ENCODE measurements at places on chromosomes 1 and 21. TPM values are rescaled to one million over a fixed set of nuclear protein-coding genes. Genes with fewer than 3 reads are reported as not detected.

DNA sequence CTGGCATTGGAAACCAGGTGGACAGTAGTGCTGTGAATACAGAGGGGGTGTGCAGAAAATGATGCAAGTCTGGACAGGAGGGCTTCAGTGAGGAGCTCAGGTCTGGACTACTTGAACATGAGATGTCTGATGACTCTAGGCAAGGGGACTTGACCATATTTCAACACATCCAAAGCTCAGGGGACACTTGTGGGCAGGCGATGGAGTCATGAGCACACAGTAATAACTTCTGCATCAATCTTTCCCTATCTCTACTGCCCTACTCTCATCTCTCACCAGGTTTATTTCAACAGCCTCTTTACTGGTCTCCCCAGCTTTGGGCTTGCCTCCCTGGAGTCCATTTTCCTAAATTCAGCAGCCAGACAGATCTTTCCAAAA lies 21.9 kb downstream of the FMO2 start:
- no peaks in the 10 kb centered on the region for H3K27me3 ChIP-seq
- H3K36me3 ChIP-seq, result no peaks in the 10 kb centered on the region
- no peak overlapping the region for H3K4me3 ChIP-seq
- H3K4me1 ChIP-seq, result peaks cover 6% of the 10 kb centered on the region
- no peak for DNase-seq

DNA sequence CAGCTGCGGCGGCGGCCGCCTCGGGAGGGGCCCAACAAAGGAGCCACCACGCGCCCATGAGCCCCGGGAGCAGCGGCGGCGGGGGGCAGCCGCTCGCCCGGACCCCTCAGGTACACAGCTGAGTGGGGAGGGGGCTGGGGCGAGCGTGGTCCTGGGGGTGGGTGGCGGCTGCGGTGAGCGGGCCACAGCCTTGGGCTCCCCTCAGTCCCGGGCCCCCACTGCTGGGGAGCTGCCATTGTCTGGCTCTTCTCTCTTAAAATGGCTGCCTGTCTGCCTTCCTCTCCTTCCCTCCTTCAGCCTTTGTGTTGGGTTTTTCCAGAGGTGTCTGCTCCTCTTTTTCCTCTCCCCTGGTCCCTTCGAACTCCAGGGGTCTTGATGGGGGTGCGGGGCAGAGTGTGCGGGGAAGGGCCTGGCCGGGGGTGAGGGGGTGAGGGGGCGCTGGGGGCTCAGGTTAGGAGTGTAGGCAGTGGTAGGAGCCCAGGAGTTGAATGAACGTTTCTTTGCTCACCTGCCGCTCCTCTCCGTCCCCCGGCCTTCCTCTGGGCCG lies 1.7 kb downstream of the ARID1A start:
- H3K27me3 ChIP-seq, result no peaks in the 10 kb centered on the region
- H3K27ac ChIP-seq, result peak overlapping the region; percentile 99
- H3K4me1 ChIP-seq, result peaks cover 20% of the 10 kb centered on the region
- no peak for DNase-seq
- no peaks in the 10 kb centered on the region for H3K36me3 ChIP-seq
- peak overlapping the region; percentile 93 for H3K4me3 ChIP-seq

GRCh38 chr1:189627427-189627826 lies 850.2 kb downstream of the BRINP3 start:
- no peaks in the 10 kb centered on the region for H3K27me3 ChIP-seq
- no peak overlapping the region for H3K4me3 ChIP-seq
- H3K36me3 ChIP-seq, result no peaks in the 10 kb centered on the region
- no peak for DNase-seq
- no peak overlapping the region for H3K27ac ChIP-seq

DNA sequence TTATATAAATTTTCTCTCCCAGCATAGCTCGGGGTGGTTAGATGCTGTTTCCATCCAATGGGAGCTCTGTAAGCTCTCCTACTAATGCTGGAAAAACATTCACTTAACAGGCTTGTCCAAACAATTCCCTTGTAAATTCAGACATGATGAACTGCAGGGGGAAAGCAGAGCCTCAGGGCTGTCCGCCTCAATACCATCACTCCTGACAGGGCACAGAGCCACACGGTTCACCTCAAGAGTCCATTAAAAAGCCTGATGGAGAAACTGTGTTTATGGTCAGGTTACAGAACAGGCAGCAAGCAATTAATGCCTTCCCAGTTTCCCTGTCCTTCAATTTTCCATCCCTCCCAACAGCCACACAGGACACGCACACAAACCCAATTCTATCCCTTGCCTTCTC lies 171.0 kb downstream of the BRINP2 start:
- no peaks in the 10 kb centered on the region for H3K4me1 ChIP-seq
- H3K4me3 ChIP-seq, result no peak overlapping the region
- H3K27ac ChIP-seq, result no peak overlapping the region
- no peaks in the 10 kb centered on the region for H3K36me3 ChIP-seq
- no peak for DNase-seq

GRCh38 chr1:154845879-154846278 lies 24.2 kb downstream of the KCNN3 start:
- H3K36me3 ChIP-seq, result no peaks in the 10 kb centered on the region
- DNase-seq, result no peak
- H3K4me3 ChIP-seq, result no peak overlapping the region
- H3K27ac ChIP-seq, result no peak overlapping the region
- no peaks in the 10 kb centered on the region for H3K4me1 ChIP-seq
- no peaks in the 10 kb centered on the region for H3K27me3 ChIP-seq

GRCh38 chr1:3464649-3465025 lies 10.2 kb downstream of the ARHGEF16 start:
- H3K27ac ChIP-seq, result no peak overlapping the region
- no peak overlapping the region for H3K4me3 ChIP-seq
- H3K36me3 ChIP-seq, result no peaks in the 10 kb centered on the region
- DNase-seq, result no peak

GRCh38 chr1:169105087-169105433 lies 1.4 kb upstream of the ATP1B1 start:
- no peaks in the 10 kb centered on the region for H3K27me3 ChIP-seq
- H3K4me3 ChIP-seq, result peak overlapping the region; percentile 90
- no peaks in the 10 kb centered on the region for H3K36me3 ChIP-seq
- no peaks in the 10 kb centered on the region for H3K4me1 ChIP-seq
- peak overlapping the region; percentile 90 for H3K27ac ChIP-seq

DNA sequence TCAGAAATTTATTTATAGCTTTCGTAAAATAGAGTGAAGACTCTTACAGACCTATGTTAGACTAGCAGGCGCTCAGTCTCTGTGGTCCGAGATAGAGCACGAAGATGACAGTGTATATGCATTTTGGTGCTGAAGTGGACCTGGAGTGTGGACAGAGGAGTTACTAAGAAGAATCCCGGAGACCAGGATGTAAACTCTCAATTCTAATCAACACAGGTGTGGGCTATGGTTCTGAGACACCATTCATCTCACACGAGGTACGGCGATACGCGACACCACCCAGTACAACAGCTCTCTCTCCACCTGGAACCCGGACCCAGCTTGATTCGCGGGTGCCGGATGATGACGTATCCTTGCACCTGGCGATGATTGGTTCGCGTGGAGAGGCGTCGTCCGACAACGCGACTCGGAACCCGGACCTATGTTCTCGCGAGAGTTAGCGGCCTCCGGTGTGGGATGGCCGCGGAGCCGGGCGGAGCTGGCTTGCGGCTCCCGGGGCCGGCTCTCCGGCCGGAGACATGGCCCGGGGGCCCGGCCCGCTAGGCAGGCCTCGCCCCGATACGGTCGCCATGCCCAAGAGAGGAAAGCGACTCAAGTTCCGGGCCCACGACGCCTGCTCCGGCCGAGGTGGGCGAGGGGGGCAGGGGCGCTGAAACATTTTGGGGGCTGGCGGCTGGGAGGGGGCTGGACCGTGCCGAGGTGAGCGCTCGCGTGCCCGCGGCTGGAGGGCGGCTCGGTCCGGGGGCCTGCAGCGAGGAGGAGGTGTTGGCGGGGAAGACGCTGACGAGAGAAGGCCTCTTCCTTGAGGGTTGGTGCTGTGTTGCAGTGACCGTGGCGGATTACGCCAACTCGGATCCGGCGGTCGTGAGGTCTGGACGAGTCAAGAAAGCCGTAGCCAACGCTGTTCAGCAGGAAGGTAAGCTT lies at the start of gene TMEM183A:
TMEM183A (plus strand) TSS at position 427 of the 924 bp plus-strand sequence; CDS start at position 519, 92 bp downstream.
- peak; percentile 98 for DNase-seq
- H3K4me1 ChIP-seq, result peaks cover 6% of the 10 kb centered on the region
- H3K4me3 ChIP-seq, result peak within 1 kb of the TSS; percentile 74
- peak within 1 kb of the TSS; percentile 92 for H3K27ac ChIP-seq

- DNase-seq, result no peak
- H3K27me3 ChIP-seq, result no peaks in the 10 kb centered on the region
- no peak overlapping the region for H3K27ac ChIP-seq
- H3K36me3 ChIP-seq, result no peaks in the 10 kb centered on the region
Observed at GRCh38 chr1:31051611-31052010, 13.9 kb downstream of the PUM1 start.

- no peak for DNase-seq
- no peaks in the 10 kb centered on the region for H3K4me1 ChIP-seq
- H3K36me3 ChIP-seq, result no peaks in the 10 kb centered on the region
Observed at GRCh38 chr1:75630004-75630594, 19.2 kb upstream of the SLC44A5 start.

- no peaks in the 10 kb centered on the region for H3K36me3 ChIP-seq
- peaks cover 27% of the 10 kb centered on the region for H3K4me1 ChIP-seq
- H3K27ac ChIP-seq, result no peak overlapping the region
- no peak for DNase-seq
- no peaks in the 10 kb centered on the region for H3K27me3 ChIP-seq
- H3K4me3 ChIP-seq, result no peak overlapping the region
Observed at GRCh38 chr1:109989506-109990301, 5.1 kb downstream of the AHCYL1 start.

DNA sequence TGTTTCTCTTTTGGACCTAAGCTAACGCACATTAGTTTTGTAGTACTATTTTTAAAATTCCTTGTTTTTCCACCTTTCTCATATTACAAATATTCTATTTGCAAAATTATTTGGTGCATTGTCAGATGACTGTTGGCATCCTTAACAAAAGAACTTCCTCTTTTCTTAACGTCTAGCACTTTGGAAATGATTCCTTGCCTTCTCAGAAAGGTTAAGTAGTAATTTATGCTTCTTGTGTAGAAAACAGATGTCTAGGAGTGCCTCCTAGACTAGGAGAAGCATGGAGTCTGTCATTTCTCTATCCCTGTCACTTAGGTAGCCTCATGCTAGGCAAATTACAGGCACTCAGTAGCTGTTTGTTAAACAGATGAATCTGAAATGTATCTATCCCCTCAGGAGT lies 64.4 kb downstream of the HSPA13 start:
- H3K4me1 ChIP-seq, result no peaks in the 10 kb centered on the region
- DNase-seq, result no peak
- no peaks in the 10 kb centered on the region for H3K36me3 ChIP-seq
- no peaks in the 10 kb centered on the region for H3K27me3 ChIP-seq
- no peak overlapping the region for H3K4me3 ChIP-seq

GRCh38 chr1:110218137-110218536 lies 8.0 kb downstream of the KCNC4 start:
- no peak overlapping the region for H3K4me3 ChIP-seq
- H3K4me1 ChIP-seq, result peaks cover 21% of the 10 kb centered on the region
- H3K27me3 ChIP-seq, result no peaks in the 10 kb centered on the region
- no peak for DNase-seq

- no peaks in the 10 kb centered on the region for H3K36me3 ChIP-seq
- peaks cover 15% of the 10 kb centered on the region for H3K27me3 ChIP-seq
- H3K4me3 ChIP-seq, result no peak overlapping the region
- no peak for DNase-seq
- no peaks in the 10 kb centered on the region for H3K4me1 ChIP-seq
Observed at GRCh38 chr1:175600721-175601440, 142.5 kb downstream of the TNR start.

GRCh38 chr1:34663031-34663430 lies 91.8 kb upstream of the GJB5 start:
- DNase-seq, result no peak
- no peaks in the 10 kb centered on the region for H3K36me3 ChIP-seq
- no peaks in the 10 kb centered on the region for H3K27me3 ChIP-seq
- no peak overlapping the region for H3K27ac ChIP-seq

DNA sequence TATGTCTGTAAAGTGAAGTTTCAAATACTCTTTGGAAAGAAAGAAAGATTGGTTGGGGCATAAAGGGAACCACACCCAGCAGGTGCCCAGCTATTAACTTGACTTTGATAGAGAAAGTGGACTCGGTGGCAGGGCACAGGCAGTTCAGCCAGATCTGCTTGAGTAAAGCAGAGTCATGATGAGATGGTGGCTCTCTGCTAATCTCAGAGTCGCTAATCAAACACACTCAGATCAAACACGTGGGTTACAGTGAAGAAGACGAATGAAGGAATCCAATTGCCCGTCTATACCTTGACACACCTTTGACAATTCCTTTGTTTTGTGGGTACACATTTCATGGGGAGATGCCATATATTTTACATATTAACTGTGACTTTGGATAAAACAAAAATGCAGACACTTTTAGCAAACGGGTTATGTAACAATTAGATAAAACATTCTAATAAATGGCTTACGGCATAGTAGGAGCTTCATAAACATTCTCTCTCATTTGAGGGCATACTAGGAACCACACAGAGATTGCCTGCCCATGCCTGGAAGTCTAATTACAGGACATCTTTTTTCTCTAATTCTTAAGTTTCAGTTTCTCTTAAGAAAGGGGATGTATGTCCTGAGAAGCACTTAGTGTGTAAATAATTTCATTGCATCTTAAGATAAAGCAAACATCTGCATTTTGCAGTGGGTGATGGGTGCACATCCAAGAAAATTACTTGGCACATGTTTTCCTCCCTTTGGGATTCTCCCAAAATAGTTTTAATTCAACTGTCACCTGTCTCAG lies 7.2 kb downstream of the CBR1 start:
- no peaks in the 10 kb centered on the region for H3K36me3 ChIP-seq
- H3K27ac ChIP-seq, result no peak overlapping the region
- H3K4me3 ChIP-seq, result no peak overlapping the region
- DNase-seq, result no peak
- peaks cover 12% of the 10 kb centered on the region for H3K4me1 ChIP-seq

GRCh38 chr1:87165177-87165576 lies 163.5 kb upstream of the LMO4 start:
- no peak overlapping the region for H3K4me3 ChIP-seq
- H3K36me3 ChIP-seq, result no peaks in the 10 kb centered on the region
- no peak for DNase-seq
- H3K27ac ChIP-seq, result no peak overlapping the region

GRCh38 chr1:212686069-212686468 lies 13.6 kb downstream of the BATF3 start:
- H3K4me3 ChIP-seq, result no peak overlapping the region
- no peaks in the 10 kb centered on the region for H3K27me3 ChIP-seq
- H3K36me3 ChIP-seq, result no peaks in the 10 kb centered on the region
- H3K4me1 ChIP-seq, result no peaks in the 10 kb centered on the region

GRCh38 chr1:164613176-164613575 lies 54.2 kb downstream of the PBX1 start:
- no peak overlapping the region for H3K4me3 ChIP-seq
- H3K4me1 ChIP-seq, result no peaks in the 10 kb centered on the region
- H3K36me3 ChIP-seq, result no peaks in the 10 kb centered on the region
- peak overlapping the region; percentile 41 for H3K27ac ChIP-seq
- no peak for DNase-seq

Gene ADGRL2
- total RNA-seq, result 74.7 TPM

Gene GRIK3
- total RNA-seq, result under 0.01 TPM

Gene UBASH3A
- total RNA-seq, result 0.32 TPM

Gene TMEM82
- total RNA-seq, result not detected

Gene FMO5
- 7.8 TPM for total RNA-seq

Gene CA6
- total RNA-seq, result not detected

Gene RCAN3
- total RNA-seq, result 5.0 TPM

All from breast epithelium (tissue), 4 donors.